T follicular helper cell (primary cell): ENCODE measurements at places on chromosomes 5 and 9.

DNA sequence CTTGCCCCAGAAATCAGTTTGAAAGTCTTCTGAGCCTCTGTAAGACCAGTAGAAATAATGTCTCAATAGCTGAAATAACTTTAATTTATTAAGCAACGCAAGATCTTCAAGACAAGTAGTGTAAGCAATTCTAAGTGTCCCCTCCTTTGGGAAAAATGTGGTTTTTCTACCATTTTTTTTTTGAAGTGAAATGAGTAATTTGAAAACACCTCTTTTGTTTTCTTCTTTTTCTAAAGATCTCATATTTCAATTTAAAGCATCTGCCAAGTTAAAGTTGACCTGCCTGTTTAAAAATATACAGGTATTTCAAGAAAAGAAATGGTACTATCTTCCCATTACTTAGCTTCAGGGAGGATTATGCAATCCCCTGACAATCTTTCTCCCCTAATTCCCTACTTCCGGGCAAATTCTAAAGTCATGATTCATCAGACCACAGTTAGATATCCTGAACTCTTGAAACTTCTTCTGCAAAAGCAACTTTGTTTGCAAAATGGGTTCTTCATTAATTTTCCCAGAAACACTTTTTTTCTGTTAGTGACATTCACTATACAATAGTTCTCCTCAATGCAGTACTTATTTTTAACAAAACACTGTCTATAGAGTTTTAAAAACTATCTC lies 7.8 kb upstream of the ANXA1 start:
- no peak for DNase-seq

GRCh38 chr9:128503870-128504269 lies 649 bp upstream of the GLE1 start:
- DNase-seq, result no peak

DNA sequence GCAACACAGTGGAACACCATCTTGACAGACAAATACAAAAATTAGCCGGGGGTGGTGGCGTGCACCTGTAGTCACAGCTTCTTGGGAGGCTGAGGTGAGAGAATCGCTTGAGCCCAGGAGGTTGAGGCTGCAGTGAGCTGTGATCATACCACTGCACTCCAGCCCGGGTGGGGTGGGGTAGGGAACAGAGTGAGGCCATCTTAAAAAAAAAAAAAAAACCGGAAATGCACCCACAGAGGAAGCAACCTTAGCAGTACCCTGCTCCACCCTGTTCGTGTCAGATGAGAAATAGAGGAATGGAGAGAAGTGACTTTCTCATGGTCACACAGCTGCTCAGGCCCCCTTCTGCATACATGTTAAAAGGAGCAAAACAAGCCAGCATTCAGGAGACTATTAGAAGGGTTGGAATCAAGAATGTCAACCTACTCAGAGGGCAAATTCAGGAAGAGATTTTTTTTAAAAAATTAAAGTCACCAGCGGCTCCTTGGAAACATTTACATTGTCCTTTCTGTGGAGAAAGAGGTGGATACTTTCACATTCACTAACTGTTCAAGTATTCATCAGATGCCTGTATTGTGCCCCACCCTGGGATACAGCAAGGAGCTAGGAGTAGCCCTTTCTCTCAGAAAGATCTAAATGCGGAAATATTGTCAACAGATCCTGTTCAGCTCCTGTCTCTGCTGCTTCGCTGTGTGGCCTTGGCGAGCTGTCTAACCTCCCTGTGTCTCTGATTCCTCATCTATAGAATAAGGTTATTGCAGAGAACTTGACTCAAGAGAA lies 41.0 kb downstream of the CYFIP2 start:
- DNase-seq, result no peak

DNA sequence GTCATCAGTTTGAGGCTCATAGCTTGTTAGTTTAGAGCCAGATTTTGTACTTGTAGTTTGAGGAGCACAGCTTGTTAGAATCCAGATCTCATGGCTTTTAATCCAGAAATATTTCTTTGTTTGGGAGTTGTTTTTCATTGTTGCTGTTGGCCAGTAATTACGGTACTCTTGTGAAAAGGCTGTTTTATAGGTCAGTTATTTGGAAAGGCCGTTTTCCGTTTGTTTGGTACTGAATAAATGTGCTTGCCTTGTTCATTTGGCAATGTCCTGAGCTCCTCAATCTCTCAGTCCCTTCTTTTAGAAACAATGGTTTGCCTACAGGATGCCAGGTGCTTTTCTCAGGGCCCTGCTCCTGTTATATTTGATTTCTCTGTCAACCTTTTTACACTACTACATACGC lies 4.5 kb upstream of the MOB3B start:
- no peak for DNase-seq

GRCh38 chr5:36934740-36935356 lies 58.3 kb downstream of the NIPBL start:
- no peak for DNase-seq

GRCh38 chr9:127140181-127140580 lies 17.7 kb upstream of the ANGPTL2 start:
- no peak for DNase-seq

DNA sequence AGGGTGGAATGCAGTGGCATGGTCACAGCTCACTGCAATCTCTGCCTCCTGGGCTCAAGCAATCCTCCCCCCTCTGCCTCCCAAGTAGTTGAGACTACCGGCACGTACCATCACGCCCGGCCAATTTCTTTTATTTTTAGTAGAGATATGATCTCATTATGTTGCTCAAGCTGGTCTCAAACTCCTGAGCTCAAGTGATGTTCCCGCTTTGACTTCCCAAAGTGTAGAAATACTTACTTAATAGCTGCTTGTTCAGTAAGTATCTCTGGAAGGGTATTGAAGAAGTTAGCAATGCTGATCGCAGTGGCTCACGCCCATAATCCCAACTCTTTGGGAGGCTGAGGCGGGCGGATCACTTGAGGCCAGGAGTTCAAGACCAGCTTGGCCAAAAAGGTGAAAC lies 35.7 kb upstream of the PLIN2 start:
- no peak for DNase-seq

GRCh38 chr9:738209-738915 lies 103.1 kb upstream of the DMRT1 start:
- no peak for DNase-seq

- no peak for DNase-seq
Measured at GRCh38 chr9:91533382-91533781, 109.8 kb upstream of the NFIL3 start.

GRCh38 chr9:18006591-18006990 lies 427.7 kb downstream of the SH3GL2 start:
- no peak for DNase-seq

GRCh38 chr9:68739621-68740174 lies 34.7 kb downstream of the PIP5K1B start:
- no peak for DNase-seq

DNA sequence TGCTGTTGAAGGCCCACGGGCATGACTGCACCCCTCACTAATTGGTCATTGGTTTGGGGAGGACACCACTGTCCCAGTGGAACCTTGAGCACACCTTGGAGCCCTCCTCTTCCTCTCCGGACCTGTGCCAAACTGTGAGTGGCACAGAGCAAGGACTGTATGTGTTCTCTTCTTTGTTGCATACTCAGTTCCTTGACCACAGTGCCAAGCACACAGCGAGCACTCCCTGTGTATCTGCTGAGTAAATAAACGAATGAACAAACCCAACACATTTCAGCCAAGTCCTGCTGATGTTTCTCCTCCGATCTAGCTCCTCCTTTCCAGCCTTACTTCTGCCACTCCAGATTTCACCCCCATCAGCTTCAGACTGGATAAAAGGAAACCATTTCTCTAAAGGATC lies 2.7 kb upstream of the TRIM52 start:
- DNase-seq, result no peak

DNA sequence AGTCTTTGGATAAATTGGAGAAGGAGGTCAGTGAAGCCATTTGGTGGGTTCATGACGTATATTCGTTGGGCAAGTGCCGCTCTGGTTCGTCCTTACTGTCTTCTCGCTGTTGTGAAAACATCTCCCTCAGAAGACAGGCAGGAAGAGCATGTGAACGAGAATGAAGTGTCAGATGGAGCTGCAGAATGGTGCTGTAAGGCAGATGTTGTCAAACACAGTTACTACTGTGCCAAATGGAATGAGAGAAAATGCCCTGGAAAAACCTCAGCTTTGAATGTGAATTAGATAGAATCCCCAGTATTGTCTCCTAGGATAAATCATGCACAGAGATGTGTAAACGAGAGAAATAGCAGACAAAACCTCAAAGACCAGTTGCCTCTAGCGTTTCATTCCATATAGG lies 121.5 kb downstream of the CAMK4 start:
- no peak for DNase-seq

- no peak for DNase-seq
Measured at GRCh38 chr5:10525124-10525495, 38.8 kb upstream of the ANKRD33B start.

GRCh38 chr5:34717426-34718327 lies 61.5 kb downstream of the RAI14 start:
- no peak for DNase-seq

GRCh38 chr5:24642022-24642421 lies 2.8 kb downstream of the CDH10 start:
- no peak for DNase-seq

DNA sequence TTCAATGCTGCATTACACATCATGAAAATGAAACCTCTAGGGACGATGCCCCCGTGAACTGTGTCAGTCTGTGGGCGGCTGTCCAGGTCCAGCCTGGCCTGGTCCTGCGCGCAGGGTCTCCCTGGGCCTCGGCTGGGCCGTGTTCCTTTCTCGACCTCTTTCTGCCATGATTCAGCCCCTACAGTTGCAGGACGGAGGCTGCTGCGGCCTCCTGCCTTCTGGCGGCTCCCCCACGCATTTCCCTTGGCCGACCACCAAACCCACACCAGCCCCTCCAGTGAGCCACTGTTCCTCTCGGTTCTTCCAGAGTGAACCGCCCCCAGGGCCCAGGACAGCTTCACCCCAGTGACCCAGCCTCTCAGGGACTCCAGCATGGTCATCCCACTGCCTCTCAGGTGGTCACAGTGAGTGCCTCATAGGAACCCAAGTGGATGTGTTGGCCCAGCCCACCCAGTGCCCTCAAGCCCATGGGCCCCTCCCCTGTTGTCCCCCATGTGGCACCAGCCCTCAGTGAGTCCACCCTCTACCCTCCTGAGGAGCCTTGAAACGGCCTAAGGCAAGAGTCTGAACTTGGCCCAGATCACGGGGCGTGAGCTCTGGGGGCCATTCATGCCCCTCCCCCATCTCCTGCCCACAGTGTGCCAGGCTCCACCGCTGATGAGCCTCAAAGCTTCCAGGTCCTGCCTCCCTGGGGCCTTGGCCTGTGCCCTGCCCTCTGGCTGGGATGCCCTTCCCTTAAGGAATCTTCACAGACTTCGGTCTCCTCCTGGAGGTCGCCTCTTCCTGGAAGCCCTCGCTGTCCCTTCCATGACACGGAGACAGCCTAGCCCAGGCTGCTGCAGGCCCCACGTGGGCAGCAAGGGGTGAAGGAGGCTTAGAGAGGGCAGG lies 10.0 kb upstream of the CLIC3 start:
- DNase-seq, result no peak

GRCh38 chr5:81718300-81718699 lies 32.6 kb downstream of the SSBP2 start:
- DNase-seq, result no peak

DNA sequence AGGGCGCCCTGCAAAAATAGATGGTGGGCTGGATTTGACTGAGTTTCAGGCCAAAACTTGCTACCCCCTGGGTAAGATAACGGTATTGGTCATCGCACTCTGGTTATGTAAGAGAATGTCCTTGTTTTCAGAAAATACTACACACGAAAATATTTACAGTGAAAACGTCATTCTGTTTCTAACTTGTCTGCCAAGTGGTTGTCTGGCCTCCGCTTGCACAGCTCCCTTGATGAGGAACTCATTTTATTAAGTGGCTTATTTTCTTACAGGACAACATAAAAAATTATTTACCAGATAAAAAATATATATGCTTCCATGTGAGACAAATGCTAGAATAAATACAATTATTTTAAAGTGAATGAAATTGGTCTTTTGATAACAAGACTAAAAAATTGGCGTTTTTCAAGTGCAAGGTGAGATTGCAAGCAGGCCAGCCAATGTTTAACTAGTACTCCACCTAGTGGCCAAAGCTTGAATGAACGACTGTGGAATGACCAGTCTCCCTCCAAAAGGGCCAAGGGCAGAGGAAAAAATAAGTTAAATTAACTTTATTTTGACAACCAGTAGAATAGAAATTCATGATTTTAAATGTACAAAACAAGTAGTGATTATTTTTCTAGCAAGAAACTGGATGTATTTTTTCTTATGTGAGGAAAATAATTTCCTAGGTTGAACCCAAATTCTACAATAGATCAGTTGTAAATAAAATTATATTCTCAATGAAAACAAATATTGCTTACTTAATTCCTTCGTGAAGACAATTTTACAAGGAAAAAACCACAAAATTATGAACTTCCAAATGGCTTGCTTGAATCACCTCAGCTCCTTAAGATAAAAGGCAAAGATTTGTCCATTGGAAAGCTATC lies 93.2 kb downstream of the ZFAND5 start:
- peak; percentile 24 for DNase-seq

- DNase-seq, result no peak
Measured at GRCh38 chr5:33833237-33833575, 58.6 kb downstream of the ADAMTS12 start.

DNA sequence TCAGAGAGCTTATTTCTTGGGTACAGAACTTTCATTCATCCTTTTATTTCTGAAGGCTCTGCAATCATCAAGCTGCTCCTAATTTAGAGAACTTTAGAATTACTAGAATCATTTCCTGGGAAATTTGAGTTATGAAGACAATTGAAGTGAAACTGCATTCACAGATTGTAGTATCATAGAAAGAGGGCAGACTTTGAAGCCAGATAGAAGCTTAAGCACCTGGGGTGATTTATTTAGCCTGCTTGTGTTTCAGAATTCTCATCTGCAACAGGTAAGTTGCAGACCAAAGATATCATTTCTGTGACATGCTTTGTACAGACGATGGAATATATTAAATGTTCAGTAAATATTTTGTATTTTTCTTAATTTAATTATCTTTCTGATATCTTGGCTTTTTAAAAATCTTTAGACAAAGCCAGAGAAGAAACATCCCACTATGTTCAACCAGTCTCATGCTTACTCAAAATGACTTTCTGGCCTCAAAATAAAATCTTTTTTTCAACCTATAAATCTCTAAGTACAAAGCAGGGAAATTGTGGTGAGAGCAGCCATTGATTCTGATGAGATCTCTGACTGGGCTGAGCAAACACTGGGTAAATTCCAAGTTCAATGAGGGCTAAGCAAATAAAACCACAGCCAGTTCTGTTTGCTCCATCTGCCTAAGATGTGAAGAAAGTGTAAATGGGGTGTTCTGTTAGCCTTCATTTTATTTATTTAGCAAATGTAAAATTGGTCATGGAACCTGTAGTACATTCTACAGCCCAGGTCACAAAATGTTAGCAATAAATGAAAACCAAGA lies 264.7 kb upstream of the CCNG1 start:
- DNase-seq, result no peak

- no peak for DNase-seq
Measured at GRCh38 chr5:52712354-52712753, 75.4 kb upstream of the ITGA1 start.

- DNase-seq, result no peak
Measured at GRCh38 chr5:43620944-43621505, 18.0 kb downstream of the NNT start.
